ENCODE measurements at places on chromosomes 16 and 17.
A peak's percentile ranks its signal among the peaks of the same experiment; 100 is the strongest.

DNA sequence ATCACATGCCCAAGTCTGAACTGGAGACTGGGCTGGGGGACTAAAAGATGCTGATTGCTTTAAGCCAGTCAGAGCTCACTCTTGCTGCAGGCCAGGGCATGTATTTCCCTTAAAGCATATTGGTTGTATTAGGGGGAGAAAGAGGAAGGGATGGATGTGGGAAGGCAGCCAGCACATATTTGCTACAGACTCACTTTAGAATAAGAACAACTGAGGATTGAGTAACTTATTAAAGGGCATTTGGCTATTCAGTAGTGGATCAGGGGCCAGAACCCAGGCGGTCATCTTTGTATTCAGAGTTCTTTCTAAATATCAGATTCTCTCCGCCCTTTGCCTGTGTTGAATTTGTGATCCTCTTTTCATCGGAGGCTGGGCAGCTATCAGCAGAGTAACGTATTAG, 231.7 kb downstream of the HAPSTR1 start:
- no peak for DNase-seq

GRCh38 chr16:83813823-83814658, 6.3 kb downstream of the HSBP1 start:
- DNase-seq: peak; percentile 62

DNA sequence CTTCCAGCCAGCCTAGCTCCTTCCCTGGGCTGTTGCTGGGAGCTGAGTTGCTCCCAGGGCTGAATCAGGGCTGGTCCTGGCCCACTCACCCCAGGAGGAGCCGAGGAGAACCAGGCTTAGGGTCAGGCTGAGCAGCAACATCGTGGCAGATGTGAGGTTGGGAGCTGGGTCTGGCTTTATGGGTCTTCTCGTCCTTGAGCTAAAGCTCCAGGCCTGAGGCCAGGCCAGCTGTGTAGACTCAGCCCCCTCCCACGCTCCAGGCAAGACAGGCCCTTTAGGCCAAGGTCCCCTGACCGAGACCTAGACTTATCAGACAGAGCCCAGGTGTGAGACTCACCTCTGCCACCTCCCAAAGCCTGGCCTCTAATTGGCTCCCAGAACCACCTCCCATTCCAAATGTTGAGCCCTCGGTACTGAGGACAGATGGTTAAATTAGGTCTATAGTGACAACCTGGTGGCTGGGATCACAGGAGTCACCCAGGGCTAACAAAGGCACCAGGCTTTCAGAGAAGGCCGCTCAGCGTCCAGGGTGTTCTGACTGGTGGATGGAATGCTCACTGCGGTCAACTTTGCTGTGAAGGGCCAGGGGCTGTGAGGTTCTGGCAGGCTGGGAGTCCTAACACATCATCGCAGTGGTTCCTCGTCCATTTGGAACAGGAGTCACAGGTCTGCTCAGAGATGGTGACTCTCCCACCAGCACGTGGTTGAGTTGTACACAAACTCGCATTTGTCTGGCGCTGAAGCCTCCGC, at the start of gene CTRL:
Gene CTRL, minus strand, starts transcription at position 151 of the 750 bp plus-strand sequence. Its CDS starts 10 bp downstream, at position 141.
- DNase-seq: peak; percentile 65

DNA sequence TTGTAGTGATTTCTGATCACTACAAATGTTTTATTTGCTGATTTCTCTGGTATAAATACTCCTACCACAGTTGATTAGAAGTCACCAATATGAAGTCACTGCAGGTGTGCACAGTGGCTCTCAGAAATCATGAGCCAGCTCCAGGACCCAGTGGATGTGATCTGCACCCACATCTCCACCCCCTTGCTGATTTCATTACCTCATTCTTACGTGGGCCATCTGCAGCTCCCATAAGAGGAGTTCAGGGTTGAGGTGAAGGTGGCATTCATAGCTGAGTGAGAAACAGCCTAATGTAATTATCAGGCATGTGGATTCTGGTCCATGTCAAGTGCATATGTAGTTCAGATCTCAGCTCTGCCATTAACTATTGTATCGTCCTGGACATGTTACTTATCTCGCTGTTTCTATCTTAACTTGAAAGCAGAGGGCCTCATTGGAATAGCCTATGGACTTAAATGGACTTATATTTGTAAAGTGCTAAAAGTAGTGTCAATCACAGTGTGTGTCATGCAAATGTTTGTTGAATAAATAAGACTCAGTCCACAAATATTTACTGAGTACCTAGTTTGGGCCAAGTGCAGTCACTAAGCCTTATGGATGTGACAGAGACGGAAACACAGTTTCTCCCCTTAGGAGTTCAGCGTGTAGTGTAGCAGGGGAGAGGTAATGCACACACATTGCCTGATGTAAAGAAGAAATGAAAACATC, 40.7 kb upstream of the ZKSCAN2 start:
- DNase-seq: no peak

GRCh38 chr16:85523602-85524364, 89.3 kb upstream of the GSE1 start:
- peak; percentile 65 for DNase-seq

GRCh38 chr17:81494626-81495377, 17.8 kb downstream of the ACTG1 start:
- no peak for DNase-seq

- no peak for DNase-seq
Measured at GRCh38 chr16:46777804-46778203, 29.7 kb upstream of the MYLK3 start.

- peak; percentile 64 for DNase-seq
Measured at GRCh38 chr17:79304884-79305283, 230.3 kb downstream of the ENGASE start.

- no peak for DNase-seq
Measured at GRCh38 chr16:86046667-86047270, 147.8 kb downstream of the IRF8 start.

DNA sequence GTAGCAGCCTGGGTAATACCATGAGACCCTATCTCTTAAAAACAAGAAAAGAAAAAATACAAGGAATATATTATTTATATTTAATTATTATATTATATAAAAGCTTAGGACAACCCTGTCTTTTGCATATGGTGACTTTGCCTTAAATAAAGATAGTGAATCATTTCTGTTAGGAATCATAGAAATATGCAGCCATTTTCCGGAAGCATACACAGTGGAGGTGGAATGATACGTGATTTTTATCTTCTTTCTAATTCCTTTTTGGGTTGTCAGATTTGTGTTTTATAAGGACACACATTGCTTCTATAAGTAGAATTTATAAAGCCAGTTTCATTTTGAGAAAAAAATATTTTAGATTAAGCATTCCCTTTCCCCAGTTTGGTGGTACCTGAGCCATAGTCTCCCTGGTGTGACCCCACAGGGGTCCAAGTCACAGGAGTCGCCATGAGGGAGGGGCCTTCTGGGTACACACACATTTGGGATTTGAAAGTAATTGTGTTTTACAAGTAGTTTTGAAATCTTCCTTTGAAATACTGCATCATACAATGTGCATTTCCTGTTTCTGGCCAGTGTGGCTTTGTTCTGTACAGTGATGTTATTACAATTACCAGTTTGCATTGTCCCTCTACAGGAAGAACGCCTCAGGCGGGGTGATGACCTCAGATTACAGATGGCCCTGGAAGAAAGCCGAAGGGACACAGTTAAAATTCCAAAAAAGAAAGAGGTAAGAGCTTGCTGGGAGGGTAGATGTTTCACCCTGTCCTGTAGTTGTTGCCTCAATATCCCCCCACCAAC, 50.9 kb downstream of the B9D1 start:
- DNase-seq: no peak

DNA sequence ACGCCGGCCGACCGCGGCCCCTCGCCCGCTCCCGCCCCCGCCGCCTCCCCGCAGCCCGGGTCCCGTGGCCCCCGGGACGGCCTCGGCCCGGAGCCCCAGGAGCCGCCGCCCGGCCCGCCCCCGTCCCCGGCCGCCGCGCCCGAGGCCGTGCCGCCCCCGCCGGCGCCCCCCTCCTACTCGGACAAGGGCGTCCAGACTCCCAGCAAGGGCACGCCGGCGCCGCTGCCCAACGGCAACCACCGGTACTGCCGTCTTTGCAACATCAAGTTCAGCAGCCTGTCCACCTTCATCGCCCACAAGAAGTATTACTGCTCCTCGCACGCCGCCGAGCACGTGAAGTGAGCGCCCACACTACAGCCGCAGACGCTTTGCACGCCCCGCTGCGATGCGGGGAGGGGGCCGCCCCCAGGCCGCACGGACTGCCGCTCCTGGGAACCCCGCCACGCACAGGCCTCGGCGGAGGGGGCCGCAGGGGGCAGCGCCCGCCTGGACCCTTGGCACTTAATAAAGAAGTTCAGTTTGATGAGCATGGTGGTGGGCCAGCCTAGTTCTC, 35.5 kb upstream of the ZC3H18 start:
- peak; percentile 65 for DNase-seq

All from GM23338 (cell line).